SHP77 (cell line): ENCODE measurements at places on chromosomes 16 and 17.

GRCh38 chr17:29430275-29430674 lies 40.1 kb downstream of the TAOK1 start:
- DNase-seq: no peak

GRCh38 chr16:51321251-51321650 lies 170.2 kb upstream of the SALL1 start:
- DNase-seq: no peak

DNA sequence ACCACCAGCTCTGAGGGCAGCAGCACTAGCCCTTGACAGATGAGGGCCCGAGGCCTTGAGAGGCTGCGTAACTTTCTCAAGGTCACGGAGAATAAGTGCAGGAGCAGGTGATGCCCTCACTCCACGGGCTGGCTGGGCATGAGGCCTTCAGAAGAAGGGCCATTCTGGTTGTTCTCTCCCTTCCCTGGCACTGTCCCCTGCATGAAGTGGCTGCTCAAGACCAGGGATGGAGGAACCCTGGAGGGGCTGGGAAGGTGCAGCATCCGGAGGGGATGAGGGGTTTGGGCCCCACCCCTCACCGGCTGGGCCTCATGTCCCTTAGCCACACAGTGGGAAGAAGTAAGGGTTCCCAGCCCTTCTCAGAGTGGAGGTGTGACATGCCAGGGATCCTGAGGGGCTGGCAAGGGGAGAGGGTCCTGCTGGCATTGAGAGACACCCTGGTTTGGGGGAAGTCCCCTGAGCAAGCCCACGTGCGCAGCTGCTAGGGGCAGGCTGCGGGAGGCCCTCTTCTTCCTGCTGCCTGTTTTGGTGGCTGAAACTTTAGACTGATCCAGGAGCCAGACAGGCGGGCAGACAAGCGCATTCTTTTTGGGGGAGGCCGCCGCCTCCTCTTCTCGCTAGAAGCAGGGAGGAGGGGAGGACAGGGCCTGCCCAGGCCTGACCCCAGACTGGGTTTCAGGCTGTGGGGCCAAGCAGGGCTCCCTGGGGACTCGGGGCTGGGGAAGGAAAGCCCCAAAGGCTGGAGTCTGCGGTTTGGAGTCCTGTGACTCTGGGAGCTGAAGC lies 74.0 kb downstream of the N4BP1 start:
- DNase-seq: no peak

GRCh38 chr16:56728980-56729734 lies 772 bp upstream of the NUP93 start:
- DNase-seq: no peak

GRCh38 chr17:7837408-7838088 lies 3.5 kb downstream of the KDM6B start:
- DNase-seq: peak; percentile 48

DNA sequence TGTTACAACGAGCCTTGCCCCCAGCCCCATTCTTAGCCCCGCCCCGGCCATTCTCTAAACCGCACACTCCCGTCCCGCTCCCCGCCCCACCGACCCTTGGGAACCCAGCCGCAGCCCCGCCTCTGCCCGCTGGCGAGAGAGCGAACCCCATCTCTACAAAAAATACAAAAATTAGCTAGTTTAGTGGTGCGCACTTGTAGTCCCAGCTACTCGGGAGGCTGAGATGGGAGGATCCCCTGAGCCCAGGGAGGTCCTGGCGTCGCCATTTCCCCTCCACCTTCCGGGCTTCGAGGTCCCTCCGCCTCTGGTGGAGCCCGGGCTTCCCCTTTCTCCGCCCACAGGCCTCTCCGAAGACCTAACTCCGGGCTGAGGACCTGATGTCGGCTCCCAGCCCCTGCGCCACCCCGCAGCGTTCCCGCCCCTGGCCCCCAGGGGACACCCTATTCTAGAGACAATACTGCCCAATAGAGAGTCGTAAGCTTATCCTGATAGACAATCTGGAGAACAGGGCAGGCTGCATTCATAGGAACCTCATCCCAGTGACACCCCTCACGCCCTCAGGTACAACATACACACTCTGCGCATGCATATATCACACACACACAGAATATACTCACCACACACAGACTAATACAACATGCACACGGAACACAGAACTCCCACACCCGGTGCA lies 480 bp upstream of the PROCA1 start:
- DNase-seq: peak; percentile 13
